ENCODE measurements at places on chromosomes 2 and 18. TPM values are rescaled to one million over a fixed set of nuclear protein-coding genes. Genes with fewer than 3 reads are reported as not detected.

TUBA3E gene
- polyA plus RNA-seq = not detected

ALPG gene
- polyA plus RNA-seq = not detected

DNA sequence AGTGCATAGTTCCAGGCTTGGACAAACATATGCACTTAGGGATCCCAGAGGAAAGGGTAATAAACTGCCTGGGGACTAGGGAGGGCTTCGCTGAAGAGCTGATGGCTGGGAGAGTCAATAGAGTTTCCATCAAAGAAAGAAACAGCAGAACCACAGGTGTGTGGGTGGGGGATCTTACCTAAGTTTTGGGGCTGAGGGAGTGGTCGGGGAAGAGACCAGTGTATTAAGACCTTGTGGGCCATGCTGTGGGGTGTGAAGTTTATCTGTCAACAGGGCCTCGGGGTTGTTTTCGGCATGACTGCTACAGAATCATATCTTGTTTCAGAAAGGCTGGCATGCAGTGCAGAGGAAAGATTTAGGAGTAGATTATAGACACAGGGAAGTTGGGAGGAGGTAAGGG is 31.2 kb upstream of the GTF2A1L start:
- no peak for DNase-seq
- H3K36me3 ChIP-seq = no peaks in the 10 kb centered on the region
- no peak overlapping the region for H3K27ac ChIP-seq
- no peak overlapping the region for H3K4me3 ChIP-seq
- H3K27me3 ChIP-seq = no peaks in the 10 kb centered on the region
- H3K4me1 ChIP-seq = no peaks in the 10 kb centered on the region

- no peak overlapping the region for H3K4me3 ChIP-seq
- no peaks in the 10 kb centered on the region for H3K36me3 ChIP-seq
- H3K27ac ChIP-seq = no peak overlapping the region
Measured at GRCh38 chr2:47494267-47495130, 91.5 kb downstream of the MSH2 start.

DNA sequence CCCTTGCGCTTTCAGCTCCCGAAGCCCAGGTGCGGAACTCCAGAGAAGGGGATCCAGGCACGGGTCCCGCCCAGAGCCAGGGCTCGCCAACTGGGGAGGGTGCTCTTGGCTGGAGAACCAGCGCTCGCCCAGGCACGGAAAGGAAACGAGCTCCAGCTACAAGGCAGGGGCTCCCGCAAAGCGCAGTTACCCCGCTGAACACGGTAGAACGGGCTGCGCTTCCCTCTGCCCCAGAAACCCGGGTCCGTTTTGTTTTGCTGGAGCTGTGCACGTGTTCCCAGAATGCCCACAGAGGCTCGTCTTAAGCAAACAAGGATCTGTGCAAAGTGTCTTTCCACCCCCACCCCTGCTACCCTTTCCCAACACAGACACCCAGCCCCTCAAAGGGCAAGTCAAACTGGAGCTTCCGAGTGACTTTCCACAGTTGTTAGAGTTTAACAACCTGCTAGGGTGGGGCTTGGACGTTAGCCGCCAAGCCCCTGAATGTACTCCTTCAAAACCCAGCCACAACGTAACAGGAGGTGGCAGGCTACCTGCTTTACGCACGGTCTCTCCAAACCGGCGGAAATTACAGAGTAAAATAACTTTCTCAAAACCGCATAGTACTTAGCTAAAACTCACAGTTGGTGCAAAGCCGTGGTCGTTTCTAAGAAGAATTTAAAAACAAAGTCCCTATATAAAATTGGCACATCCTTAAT is 775 bp downstream of the RNF125 start:
- H3K4me1 ChIP-seq = peaks cover 4% of the 10 kb centered on the region
- H3K4me3 ChIP-seq = peak overlapping the region; percentile 59
- DNase-seq = no peak
- no peak overlapping the region for H3K27ac ChIP-seq

DNA sequence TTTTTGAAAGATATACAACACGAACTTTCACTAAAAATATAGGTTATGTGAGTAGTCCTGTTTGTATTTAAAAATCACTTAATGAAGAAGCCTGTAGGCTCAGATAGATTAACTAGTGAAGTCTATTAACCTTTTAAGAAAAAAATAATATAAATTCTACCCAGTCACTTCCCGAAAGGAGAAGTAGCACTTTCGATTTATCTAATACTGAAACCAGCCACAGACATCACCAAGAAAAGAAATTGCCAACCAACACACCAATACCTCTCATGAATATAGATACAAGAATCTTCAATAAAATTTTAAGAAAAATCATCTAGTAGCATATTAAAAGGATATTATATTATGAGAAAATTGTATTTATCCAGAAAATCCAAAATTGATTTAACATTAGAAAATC is 160.5 kb downstream of the GALNT13 start:
- H3K27me3 ChIP-seq = no peaks in the 10 kb centered on the region
- DNase-seq = no peak
- H3K4me1 ChIP-seq = no peaks in the 10 kb centered on the region
- no peaks in the 10 kb centered on the region for H3K36me3 ChIP-seq

- no peak for DNase-seq
- no peaks in the 10 kb centered on the region for H3K36me3 ChIP-seq
Measured at GRCh38 chr18:6270771-6271216, 143.9 kb downstream of the L3MBTL4 start.

DNA sequence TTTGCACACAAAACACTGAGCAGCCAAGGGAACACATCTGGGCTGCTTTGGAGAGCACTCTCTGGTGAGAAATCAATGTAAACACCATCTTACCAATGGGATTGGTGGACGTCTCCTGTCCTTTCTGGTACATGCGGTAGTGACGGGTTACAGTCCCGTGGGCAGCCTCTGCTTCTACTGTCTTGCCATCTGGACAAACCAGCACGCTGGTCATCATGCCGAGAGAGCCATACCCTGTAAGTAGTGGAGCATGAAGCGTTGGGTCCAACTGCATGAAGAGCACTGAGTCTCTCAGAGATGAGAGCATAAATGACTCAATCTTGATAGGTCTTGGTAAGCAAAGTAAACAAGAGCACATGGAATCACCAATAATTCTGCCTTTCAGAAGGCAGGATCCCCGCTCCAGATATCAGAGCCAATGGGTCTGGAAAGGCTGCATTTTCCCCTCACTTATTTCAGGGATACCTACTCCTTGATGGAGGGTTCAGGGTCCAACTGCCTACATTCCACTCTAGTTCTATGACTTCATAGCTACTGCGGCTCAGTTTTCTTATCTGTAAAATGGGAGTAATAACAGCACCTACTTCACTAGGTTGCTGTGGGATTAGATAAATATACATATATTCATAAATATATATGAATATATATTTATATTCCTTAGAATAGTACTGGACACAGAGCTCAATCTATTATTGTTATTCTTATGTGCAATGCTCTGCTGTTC is 14.9 kb downstream of the IDH1 start:
- no peak overlapping the region for H3K4me3 ChIP-seq
- H3K27me3 ChIP-seq = no peaks in the 10 kb centered on the region
- H3K36me3 ChIP-seq = peaks cover 10% of the 10 kb centered on the region

DNA sequence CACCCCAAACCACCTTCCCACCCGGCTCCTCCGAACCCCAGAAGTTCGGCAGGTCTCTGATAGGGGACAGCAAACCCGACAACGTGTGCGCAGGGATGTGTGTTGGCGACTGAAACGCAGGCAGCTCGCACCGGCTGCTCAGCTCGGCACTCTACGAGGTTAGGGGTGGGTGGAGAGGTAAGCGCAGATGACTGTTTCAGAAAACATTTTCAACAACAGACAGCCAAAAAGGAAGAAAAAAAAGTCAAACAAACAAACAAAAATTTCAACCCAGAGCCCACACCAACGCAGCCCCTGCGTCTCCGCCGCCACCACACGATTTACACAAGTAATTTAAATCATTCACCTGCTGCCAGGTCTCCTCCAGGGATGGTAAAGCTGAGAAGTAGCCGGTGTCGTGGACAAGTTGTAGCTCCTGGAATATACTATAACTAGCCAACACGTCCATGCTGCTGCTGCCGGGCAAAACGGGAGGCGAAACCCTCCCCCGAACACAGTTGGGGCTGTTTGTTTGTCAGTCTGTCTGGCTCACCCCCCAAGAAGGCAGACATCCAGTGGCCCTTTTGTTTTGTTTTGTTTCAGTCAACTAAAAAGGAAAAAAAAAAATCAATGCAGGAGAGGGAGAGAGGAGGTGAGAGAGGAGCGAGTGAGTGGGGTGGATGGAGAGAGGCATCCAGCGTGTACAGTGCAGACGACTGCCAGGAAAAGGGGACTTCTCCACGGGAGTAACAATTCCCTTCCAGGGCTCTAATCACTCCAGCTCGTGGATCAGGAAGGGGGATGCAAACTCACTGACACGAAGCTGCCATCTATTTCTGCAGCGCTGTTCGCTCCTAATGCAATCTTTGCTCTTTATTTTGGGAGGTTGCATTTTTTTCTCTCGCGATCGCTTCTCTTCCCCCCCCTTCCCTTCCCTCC is at the start of gene KLF7:
KLF7 (minus strand) TSS at position 828 of the 918 bp plus-strand sequence; CDS start at position 448, 380 bp downstream.
- H3K4me3 ChIP-seq = peak within 1 kb of the TSS; percentile 94
- H3K36me3 ChIP-seq = peaks cover 6% of the 10 kb centered on the region
- DNase-seq = no peak

GRCh38 chr2:118913131-118913802 is 28.7 kb upstream of the MARCO start:
- no peaks in the 10 kb centered on the region for H3K36me3 ChIP-seq
- no peak overlapping the region for H3K4me3 ChIP-seq
- H3K27me3 ChIP-seq = no peaks in the 10 kb centered on the region
- H3K27ac ChIP-seq = peak overlapping the region; percentile 65
- DNase-seq = no peak

GRCh38 chr18:8469544-8470130 is 139.6 kb upstream of the RAB12 start:
- H3K27me3 ChIP-seq = peaks cover 4% of the 10 kb centered on the region
- DNase-seq = no peak
- H3K27ac ChIP-seq = no peak overlapping the region

GRCh38 chr18:62457877-62458276 is 64.9 kb upstream of the ZCCHC2 start:
- no peak overlapping the region for H3K27ac ChIP-seq
- H3K36me3 ChIP-seq = no peaks in the 10 kb centered on the region
- H3K4me1 ChIP-seq = no peaks in the 10 kb centered on the region

Data from keratinocyte (primary cell).